ENCODE measurements at places on chromosomes 5 and 9.

- no peak for ATAC-seq
Observed at GRCh38 chr5:69129413-69129812, 35.6 kb downstream of the SLC30A5 start.

- ATAC-seq, result no peak
Observed at GRCh38 chr5:72167804-72168203, 60.5 kb downstream of the MAP1B start.

- no peak for ATAC-seq
Observed at GRCh38 chr9:124488641-124489210, 18.5 kb downstream of the NR5A1 start.

DNA sequence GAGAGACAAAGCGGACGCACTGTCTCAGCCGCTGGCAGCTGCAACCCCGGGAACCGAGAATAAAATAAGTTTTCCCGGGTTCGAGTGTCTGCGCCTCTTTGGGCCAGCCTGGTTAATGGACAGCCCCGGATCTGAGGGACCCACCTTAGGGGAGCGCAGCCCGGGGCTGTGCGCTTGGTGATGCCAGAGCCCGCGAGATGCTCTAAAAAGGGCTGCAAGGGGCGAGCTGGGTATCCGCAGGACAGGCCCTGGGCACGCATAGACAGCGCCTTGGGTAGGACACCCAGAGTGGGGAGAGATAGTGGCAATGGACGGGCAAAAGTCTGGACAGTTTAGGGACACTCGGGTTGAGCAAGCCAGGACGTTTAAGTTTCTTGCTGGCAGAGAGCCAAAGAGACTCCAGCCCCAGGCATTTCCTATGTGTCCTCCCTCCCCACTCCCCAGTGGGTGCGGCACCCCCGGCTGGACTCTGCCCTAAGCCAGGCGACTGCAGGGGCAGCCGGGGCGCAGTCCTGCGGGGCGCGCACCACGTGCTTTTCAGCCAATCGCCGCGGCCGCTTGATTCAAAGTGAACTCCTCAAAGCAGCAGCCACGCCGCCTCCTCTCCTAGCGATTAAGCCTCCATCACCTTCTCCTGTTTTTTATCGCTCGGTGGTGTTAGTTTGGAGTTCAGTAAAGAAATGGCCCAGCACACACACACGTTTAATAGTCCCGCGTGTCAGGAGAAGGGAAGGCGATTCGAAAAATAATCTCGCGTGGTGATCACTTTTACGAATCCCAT, 616 bp upstream of the ENC1 start:
- peak; percentile 35 for ATAC-seq

- ATAC-seq, result no peak
Observed at GRCh38 chr9:110753731-110754231, 85.2 kb downstream of the MUSK start.

DNA sequence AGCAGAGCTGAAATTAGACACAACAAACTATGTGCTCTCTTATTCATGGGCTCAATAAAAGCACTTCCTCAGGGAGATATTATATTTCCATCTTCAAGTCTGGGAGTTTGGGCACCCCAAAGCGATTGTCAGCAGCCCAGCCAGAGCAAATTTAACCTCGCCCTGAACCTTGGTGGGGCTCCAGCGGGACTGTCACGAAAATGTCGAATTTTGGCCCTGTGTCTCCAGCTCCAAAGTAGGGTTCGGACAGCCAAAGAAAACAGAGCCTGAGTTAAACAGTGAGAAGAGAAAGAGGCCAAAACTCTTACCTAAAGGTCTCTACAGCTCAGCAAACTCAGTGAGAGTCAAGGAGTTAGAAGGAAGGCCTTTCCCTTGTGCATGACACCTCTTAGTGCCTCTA, 432.9 kb downstream of the SPATA31D1 start:
- no peak for ATAC-seq

DNA sequence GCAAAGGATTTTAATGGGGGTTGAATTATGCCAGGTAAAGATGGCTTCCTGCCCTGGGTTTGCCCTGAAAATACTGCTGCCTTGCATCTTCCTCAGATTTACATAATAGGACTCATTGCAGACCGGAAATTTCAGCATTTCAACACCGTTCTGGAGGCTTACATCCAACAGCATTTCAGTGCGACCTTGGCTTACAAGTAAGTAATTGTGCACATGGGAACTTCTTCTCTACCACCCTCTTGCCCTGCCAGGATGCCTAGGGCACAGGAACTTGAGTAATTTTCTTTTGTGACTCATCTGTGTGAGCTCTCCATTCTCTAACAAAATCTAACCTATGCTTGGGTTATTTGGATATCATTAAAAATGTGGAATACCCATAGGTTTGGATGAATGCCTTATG, 80.2 kb downstream of the DOCK2 start:
- peak; percentile 77 for ATAC-seq

DNA sequence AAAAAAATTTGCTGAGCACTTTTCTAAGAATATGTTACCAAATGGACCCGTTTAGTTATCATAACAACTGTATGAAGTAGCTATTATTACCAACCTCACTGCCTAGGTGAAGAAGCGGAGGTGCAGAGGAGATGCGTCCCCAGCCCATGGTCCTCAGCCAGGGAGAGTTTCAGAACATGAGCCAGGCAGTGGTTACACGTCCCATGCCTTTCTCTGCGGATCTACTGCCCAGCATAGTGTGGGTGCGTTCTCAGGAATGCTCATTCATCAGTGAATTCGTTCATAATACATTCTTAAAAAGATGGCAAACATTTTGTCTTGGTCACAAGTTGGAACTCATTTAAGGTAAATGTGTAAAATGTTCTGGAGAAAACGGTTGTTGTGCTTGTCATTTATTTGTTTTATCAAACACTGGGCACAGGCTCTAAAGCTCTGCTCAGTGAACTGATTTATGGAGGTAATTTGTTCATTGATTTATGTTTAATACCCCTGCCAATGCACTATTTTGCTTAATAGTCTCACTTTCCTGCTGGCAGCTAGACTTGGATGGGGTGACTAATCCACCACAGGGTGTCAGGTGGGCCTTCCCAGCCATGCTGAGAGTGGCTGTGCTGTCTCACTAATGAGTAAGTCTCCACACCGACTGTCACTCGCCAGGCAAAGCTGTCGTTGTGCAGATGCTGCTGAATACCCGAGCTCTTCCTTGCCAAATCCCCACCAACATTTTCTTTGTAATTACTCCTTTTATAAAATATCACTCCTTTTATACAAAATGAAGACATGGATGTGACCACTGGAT, 248.8 kb downstream of the TENT4A start:
- no peak for ATAC-seq

GRCh38 chr5:142643634-142644033, 42.3 kb downstream of the FGF1 start:
- no peak for ATAC-seq

DNA sequence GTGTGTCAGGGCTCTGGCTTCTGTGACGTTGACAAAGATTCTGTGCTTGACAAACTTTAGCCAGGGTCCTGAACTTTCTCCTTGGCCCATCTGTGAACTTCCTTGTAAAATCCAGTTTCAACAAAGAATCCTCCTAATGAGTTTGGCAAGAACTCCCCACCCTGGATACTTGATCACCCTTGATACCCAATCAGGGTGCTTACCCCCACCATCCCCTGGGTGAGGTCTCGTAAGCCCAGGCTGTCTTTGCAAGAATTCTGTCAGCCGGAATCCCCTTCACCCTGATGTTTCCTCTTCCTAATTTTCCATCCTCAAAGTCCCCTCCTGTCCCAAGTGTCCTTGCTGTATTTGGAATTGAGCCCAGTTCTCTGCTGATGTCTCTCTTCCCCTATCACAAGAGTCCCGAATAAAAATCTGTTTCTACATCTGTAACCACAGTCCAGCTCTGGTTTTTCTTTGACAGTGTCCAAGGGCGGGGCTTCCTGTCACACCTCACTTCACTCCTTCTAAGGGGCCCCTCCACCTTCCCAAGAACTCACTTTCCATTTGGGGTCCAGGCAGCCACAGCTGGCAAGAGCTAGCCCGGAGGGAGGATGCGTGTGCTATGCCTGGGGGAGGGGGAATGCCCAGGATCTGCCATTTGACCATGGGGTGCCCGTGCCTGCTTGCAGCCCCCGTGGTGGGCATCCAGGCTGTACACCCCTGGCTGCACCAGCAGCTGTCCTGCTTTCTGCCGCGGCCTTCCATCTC, 2.7 kb upstream of the CARD19 start:
- ATAC-seq, result no peak

DNA sequence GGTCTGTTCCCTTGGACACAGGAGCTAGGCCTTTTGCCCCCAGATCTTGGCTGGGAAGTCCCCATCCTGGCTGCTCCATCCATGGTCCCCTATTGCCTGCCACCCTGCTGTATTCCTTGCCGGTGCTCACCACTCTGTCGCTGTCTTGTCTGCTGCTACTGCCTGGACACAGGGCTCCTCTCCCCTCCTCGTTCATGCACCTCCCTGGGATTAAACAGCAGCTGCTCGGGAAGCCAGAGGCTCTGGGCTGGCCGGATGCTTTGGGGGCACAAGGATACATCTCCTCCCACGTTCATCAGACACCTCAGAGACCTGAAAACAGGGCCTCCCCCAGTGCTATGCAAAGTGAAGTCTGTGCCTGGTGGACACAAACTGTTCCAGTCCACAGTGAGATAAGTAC, 110.4 kb downstream of the ZNF354C start:
- ATAC-seq, result no peak

DNA sequence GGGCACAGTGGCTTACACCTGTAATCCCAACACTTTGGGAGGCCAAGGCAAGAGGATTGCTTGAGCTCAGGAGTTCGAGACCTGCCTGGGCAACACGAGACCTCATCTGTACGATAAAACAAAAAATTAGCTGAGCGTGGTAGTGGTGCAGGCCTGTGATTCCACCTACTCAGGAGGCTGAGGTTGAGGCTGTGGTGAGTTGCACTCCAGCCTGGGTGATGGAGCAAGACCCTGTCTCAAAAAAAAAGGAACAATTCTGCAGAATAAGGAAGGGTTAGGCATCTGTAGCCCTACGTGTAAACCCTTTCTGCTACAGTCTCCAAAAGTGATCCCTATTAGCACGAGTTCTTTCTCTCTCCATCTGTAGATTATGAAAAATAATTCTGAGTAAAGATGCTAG, 19.9 kb downstream of the CDC26 start:
- no peak for ATAC-seq

- ATAC-seq, result no peak
Observed at GRCh38 chr5:20656262-20656661, 668.3 kb upstream of the CDH18 start.

DNA sequence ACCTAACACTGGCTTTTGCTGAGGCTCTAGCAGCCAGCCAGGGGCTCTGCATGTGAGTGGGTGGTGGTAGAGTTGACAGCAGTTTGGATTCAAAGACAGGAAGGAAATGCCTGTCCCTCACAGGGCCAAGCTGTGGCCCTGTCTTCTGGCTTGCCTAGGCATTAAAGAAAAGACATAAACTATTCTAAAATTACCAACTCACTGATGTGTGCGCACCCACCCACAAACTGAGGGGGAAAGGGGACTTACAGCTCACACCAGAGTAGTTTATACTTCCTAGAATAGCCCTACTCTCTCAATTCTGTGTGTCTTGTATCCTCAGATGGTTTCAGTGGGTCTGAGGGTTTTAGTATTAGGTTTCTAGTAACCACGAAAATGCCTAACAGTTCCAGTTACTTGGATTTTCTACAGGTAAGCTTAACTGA, 18.3 kb upstream of the IL13 start:
- ATAC-seq, result no peak

GRCh38 chr9:4986296-4986695, 1.2 kb downstream of the JAK2 start:
- no peak for ATAC-seq

- no peak for ATAC-seq
Observed at GRCh38 chr5:55582256-55582655, 47.5 kb upstream of the PLPP1 start.

- no peak for ATAC-seq
Observed at GRCh38 chr5:73066466-73066865, 53.9 kb upstream of the TMEM171 start.

GRCh38 chr9:110942522-110942921, 95.7 kb downstream of the LPAR1 start:
- no peak for ATAC-seq

DNA sequence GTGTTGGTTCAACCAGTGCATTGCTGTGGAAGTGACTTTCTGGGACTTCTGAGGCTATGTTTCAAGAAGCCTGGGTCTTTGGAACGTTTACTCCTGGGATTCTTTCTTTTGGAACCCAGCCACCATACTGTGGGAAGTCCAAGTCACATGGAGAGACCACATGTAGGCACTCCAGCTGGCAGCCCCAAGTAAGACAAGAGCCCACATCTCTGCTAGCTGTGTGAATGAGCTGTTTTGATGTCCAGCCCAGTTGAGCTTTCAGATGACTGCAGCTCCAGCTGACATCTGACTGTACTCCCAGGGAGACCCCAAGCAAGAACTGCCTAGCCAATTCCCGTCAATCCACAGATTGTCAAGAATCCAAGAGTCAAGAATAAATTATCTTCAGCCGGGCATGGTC, 60.1 kb upstream of the SPATA31D4 start:
- ATAC-seq, result no peak

DNA sequence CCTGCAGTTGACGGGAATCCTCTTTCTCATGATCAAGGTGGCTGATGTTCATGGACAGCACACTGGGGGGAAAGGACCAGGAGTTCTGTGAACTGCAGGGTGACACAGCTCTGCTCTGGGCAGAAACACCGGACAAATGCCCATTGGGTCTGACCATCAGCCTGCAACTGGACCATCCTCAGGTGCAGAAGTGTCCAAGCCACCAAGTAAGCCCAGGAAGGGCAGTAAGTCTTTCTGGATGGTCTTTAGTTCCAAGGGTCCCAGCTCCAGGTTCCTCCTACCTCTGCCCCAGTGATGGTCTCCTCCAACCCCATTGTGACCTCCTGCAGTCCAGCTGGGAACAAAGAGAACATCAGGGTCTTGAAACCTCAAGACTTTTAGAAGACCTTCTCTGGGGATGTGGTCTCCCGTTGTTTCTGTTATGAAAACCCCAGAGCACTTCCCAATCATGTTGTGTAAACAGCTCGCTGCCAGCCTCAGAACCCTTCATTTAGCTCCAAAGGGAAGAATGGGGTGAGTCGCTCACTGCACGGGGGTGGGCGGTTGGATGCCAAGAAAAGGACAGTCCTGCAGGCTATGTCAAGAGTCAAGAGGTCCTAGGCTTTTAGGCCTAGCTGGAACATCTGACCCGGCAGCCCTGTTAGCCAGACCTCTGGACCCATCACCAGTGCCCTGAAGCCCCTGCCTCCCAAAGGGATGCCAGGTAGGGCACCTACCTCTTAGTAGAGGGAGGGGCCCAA, 41.8 kb upstream of the TCF7 start:
- no peak for ATAC-seq

DNA sequence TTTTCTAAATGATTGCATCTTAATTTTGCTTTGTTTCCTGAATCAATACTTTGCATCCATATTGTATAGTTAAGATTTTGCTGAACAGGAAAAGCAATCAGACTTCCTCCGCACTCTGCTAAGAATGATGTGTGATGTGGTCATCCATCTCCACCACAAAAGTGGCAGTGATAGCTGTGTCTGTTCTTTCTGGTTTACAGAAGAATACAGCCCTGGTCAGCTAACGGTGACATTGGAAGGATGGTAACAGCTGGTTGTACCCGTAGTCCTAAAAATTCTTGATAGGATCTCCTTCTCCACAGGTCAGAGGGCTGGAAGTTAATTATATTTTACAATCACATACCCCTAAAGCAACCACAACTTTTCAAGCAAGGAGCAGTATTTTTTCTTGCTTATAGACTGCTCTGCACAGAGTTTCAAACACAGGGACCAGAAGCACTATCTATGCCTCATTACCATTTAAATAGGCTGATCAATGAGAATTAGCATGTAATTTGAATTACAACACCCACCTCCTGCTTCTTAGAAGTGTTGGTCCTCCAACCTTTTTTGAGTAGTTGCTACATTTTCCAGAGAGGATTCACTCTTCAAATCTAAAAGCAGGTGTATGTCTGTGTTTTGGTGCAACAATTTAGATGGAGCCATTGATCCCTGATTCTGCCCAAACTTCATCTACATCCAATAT, 1191.9 kb upstream of the NUDT12 start:
- ATAC-seq, result no peak

GRCh38 chr5:57486027-57486602, 3.5 kb upstream of the ACTBL2 start:
- ATAC-seq, result no peak

Measured in esophagus mucosa (tissue), 1 donor.